ENCODE measurements at places on chromosomes 7 and 10.
A peak's percentile ranks its signal among the peaks of the same experiment; 100 is the strongest.

- peak; percentile 88 for DNase-seq
These were observed 10.4 kb downstream of the TNS3 start for GRCh38 chr7:47571331-47572093.

GRCh38 chr10:109022417-109023049 lies 900.8 kb downstream of the XPNPEP1 start:
- no peak for DNase-seq

DNA sequence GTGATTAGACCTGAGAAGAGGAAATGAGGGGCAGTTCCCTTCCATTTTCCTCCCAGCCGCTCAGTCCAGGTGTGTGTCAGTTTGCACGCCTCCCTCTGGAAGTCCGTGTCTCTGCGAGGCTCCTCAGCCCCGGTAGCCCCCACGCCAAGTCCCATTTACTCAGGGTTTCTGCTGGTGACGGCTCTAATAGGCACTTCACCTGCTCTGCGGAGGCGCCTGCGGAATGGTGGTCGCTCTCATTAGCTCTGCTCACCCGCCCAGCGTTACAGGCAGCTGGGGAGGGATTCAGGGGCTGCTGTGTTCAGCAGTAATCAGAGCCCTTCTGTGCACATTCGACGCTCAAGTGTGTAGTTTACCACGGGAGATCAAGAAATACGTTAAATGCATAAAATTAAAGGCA lies 179.9 kb downstream of the MGMT start:
- DNase-seq: no peak

DNA sequence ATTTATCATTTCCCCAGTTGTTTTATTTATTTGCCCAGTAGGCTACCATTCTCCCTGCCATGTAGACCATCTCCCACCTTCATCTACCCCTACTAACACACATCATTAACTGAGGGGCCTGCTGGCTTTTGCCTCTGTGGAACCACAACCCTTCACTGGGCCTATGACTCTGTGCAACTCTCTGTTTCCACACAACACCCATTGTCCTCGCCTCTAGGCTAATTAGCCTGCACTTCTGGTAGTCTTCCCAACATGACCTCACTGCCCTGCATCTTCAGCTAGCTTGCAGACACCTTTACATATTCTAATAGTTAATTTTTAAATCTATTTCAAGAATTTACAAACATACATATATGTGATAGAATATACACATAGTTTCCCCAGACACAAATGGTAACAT lies 7.5 kb downstream of the ANKIB1 start:
- DNase-seq: no peak

GRCh38 chr10:119243967-119244366 lies 36.6 kb downstream of the GRK5 start:
- no peak for DNase-seq

- no peak for DNase-seq
These were observed 132.8 kb downstream of the POLR1F start for GRCh38 chr7:19575909-19576557.

- no peak for DNase-seq
These were observed 70.3 kb downstream of the LANCL2 start for GRCh38 chr7:55435466-55435865.

- no peak for DNase-seq
These were observed 104.6 kb upstream of the KIF5B start for GRCh38 chr10:32160864-32161263.

DNA sequence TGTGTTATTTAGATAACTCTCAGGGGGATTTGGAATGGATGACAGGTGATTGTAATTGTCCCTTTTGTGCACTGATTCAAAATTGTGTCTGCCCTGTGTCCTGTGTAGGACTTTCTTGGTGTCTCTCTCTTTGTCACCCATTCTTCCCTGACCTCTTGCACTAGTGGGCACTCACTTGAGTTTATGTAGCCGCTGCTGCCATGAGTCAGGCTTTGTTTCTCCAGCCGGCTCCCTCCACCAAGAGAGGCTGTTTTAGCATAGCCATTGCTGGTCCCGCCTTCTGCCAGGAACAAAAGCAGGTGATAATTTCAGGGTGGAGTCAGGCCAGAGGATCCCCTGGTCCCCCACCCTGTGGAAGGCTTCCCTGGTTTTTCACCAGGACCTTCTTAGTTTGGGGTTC lies 8.4 kb downstream of the COL17A1 start:
- DNase-seq: no peak

- no peak for DNase-seq
These were observed 112.7 kb upstream of the AMPH start for GRCh38 chr7:38743899-38744298.
